Psoas muscle (tissue), 8 donors: ENCODE measurements at places on chromosomes 4 and X.

DNA sequence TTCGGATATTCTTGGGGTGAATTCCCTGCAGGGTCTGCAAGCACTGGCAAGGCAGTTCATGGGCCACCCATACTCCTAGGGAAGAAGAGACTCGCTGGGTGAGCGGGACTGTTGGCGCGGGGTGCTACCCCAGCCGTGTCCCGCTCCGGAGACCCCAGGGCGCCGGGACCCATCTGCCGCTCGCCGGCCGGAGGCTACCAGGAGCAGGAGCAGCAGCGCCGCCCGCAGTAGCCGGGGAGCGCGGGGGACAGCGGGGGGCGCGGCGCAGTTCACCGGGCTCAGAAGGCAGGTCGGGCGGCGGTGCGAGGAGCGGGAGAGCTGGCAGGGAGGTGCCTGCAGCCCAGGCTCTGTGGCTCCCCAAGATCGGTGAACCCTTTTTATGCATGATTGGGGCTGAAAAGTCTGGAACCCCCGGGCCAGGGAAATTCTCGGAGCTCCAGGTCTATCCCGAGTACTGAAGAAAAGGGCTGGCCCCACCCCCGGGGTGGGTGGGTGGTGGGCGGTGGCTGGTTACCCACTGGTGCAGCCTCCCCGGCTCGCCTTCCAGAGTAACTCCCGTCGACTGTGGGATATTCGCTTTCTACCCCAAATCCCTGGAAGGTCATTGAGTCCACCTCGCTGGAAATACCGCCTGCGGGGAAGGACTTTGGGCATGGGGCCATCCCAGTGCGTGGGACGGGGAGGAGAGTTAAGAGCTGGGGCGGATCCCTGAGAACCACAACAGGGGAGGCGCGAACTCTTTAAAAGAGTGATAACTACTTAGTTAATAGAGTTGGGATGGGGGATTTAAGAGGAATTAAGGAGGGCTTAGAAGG, 37.6 kb downstream of the PF4 start:
- DNase-seq, result no peak

- DNase-seq, result no peak
Measured at GRCh38 chr4:110778521-110778920, 155.6 kb upstream of the PITX2 start.

DNA sequence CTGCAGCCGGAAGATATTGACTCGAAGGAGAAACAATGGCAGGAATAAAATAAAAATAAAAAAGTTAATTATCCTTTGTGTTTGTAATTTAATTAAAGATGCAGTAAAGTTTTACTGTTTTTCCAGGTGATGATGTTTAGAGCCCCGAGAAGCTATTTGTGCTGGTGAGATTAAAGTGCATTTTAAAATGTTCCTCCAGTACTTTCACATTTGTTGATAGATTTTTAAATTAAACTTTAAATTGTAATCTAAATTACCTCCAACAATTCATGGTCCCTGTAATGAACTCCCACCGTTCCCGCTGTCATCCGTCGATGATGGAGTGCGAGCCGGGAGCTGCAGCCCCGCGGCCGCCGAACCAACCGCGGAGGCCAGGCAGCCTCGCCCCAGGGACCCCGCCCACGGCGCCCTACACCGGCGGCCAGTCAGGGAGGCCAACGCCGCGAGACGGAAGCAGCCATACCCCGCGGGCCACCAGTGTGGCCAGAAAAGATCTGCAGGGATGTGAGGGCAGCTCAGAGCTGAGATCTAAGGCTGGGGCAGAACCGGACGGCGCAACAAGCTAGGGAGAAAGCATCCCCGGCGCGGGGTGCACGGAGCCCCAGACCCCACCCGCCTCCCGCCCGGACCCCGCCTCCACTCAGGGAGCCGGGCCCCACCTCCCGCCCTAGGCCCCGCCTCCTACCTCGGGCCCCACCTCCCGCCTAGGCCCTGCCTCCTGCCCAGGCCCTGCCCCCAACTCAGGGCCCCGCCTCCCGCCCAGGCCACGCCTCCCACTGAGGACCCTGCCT, 104.0 kb downstream of the FAM53A start:
- DNase-seq, result peak; percentile 94

- no peak for DNase-seq
Measured at GRCh38 chr4:41061482-41062185, 152.7 kb downstream of the APBB2 start.

GRCh38 chr4:107622006-107622405, 98.0 kb downstream of the PAPSS1 start:
- DNase-seq, result no peak

DNA sequence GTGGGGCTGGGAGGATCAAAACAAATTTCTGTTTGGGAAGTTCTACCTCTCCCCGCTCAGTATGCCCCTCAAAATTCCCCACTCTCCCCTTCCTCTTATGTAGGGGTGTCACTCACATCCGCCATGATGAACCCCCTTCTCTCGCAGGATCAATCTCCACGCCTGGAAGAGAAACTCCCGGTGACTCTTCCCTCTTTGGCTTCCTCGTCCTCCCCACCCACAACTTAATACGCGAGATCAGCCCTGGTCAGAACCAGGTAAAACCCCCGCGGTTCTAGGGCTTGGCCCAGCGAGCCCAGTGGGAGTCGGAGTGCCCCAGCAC, 427 bp downstream of the LAMTOR3 start:
- no peak for DNase-seq

GRCh38 chr4:17027495-17027894, 129.1 kb upstream of the LDB2 start:
- DNase-seq, result no peak

- no peak for DNase-seq
Measured at GRCh38 chr4:164880489-164881262, 3.7 kb downstream of the APELA start.

DNA sequence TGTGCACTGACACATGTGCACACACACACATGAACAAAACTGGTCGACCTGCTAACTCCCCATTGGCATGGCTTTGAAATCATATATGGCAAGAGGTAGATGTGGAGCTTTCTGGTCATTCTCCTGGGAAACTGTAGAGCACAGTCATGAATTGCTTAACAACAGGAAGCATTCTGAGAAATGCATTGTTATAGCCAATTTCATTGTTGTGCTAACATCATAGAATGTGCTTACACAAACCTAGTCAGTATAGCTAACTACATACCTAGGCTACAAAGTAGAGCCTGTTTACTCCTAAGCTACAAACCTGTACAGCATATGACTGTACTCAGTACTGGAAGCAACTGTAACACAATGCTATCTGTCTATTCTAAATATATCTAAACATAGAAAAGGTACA, 134.2 kb upstream of the SH3RF1 start:
- no peak for DNase-seq

- no peak for DNase-seq
Measured at GRCh38 chrX:30906726-30907125, 17.7 kb upstream of the TAB3 start.

DNA sequence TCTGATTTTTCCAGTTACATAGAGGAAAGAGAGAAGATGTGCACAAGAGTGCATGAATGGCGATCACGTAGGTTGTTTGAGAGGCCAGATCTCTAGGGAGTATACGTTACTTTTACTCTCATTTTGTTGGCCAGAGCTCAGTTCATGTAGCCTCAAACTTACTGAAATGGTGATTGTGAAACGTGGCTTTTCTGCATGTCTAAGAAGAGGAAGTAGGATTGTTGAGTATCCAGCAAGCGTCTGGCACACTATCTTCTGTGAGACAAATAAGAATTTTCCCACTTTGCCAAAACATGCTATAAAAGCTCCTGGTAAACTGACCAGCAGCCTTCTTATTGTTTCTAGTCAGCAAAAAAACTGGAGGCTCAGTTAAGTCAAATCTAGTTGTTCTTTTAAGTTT, 264.5 kb upstream of the EMCN start:
- DNase-seq, result no peak

DNA sequence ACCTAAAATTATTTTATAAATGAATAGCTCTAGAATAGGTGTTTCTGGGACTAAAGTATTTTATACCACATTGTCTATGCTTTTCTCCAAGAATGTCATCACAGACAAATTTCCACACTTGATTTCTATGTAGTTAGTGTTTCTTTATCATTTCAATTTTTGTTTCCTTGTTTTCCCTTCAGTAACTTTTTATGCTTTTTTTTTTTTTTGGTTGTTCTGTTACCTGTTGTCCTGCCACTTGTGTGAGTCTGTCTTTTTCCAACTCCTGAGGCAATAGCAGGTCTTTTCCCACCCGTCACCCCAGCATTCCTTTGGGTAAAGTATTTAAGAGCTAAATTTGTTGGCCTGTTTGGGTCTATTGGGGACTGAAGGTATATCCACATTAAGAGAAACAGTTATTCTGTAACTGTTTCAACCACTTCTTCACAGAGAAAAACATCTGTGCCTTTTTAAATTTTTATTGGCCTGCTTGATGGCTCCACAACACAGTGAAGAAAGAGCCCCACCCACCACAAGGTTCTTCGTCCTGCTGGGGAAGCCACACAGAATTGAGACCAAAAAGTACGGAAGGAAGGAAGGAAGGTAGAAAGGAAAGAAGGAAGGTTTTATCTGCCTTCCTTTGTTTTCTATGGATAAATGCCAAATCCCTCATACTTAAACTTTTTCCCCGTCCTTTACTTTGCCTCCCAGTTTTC, 17.7 kb upstream of the GPC3 start:
- no peak for DNase-seq

- DNase-seq, result no peak
Measured at GRCh38 chr4:78876568-78877320, 62.5 kb downstream of the PAQR3 start.

DNA sequence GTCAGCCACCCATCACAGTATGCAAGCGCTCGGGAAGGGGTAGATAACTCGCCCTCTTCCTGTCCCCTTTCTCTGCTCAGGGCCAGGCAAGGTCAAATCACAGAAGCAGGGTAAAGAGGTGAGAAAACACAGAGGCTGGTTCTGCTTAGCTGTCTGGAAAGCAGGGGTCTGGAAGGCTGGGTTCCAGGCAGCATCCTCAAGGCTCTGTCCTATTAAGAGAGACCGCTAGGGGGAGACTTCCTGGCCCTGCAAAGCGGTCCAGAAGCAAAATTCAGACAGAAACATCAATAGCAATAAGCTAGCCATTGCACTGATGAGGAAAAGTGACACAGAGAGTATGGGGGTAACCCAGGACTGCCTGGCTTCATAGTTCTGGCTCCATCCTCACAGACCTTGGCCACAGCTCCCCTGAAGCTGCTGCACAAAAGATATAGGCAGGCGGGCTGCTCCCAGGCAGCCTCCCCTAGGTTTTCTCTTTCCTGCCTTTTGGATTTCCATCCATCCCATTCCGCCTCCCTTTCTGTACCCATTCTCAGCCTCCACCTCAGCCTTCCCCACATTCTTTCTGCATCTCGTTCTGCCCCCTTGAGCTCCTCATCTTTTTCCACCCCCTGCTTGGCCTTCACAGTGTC, 308.5 kb downstream of the EVC2 start:
- DNase-seq, result no peak

DNA sequence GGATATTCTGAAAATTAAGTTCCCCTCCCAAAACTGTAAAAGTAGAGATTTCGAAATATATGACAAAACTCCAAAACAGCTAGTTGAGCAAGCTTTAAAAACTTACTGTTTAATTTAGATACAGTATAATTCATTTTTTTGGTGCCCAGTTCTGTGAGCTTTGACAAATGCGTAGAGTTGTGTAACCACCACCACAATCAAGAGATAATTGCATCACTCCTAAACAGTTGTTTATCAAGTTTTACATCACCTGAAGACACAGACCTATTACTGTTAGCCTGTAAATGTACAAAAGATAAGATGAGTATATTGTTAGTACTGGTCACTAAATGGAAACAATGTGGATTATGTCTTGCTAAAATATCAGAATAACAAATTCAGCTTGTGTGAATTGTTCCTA, 62.3 kb downstream of the ALG13 start:
- DNase-seq, result no peak

- no peak for DNase-seq
Measured at GRCh38 chr4:105603158-105603557, 50.7 kb downstream of the ARHGEF38 start.

DNA sequence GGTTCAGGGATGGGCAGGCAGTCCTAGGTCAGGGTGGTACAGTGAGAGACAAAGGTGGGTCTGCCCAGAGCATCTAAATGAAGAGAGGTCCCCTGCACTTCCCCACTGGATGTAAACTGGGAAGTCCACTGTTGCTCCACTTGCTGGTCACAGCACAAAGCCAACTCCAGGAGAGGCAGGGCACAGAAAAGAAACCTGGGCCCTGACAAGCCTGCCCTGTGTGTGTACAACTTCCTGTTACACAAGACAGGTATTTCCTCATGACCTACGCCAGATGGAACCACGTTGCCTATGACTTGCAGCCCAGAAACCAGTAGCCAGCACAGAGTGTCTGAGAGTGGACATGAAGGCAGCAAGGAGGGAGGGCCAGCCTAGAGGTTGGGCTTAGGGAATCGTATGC, 161.8 kb downstream of the SH3KBP1 start:
- DNase-seq, result no peak

- no peak for DNase-seq
Measured at GRCh38 chr4:8129785-8130184, 28.8 kb downstream of the ABLIM2 start.

- no peak for DNase-seq
Measured at GRCh38 chr4:31051565-31051964, 331.4 kb downstream of the PCDH7 start.

DNA sequence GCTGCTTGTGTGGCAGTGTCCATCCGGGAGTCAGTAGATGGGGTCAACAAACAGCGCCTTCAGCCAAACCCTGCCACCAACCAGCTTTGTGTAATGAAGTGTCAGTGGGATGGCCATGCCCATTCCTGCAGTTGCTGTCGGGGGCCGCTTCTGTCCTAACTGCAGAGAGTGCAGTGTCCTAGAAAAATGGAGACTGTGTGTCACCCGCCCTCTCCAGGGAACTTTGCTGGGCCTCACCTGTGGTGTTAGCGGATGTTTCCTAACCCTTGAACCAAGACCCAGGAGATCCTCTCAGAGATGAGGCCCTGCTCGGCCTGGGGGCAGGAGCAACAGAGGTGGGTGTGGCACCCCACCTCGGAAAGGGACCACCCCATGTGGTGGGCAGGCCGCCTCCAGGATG, 35.3 kb upstream of the HGFAC start:
- DNase-seq, result no peak

- DNase-seq, result no peak
Measured at GRCh38 chrX:108264376-108264775, 172.8 kb downstream of the ATG4A start.
